Bronchial epithelial cell (primary cell): ENCODE measurements at places on chromosomes 11 and 22.
A peak's percentile ranks its signal among the peaks of the same experiment; 100 is the strongest.

- DNase-seq = peak; percentile 56
Measured at GRCh38 chr11:74849525-74850391, 99.1 kb downstream of the XRRA1 start.

GRCh38 chr11:61162092-61162941 lies 1.1 kb upstream of the VPS37C start:
- peak; percentile 70 for DNase-seq

DNA sequence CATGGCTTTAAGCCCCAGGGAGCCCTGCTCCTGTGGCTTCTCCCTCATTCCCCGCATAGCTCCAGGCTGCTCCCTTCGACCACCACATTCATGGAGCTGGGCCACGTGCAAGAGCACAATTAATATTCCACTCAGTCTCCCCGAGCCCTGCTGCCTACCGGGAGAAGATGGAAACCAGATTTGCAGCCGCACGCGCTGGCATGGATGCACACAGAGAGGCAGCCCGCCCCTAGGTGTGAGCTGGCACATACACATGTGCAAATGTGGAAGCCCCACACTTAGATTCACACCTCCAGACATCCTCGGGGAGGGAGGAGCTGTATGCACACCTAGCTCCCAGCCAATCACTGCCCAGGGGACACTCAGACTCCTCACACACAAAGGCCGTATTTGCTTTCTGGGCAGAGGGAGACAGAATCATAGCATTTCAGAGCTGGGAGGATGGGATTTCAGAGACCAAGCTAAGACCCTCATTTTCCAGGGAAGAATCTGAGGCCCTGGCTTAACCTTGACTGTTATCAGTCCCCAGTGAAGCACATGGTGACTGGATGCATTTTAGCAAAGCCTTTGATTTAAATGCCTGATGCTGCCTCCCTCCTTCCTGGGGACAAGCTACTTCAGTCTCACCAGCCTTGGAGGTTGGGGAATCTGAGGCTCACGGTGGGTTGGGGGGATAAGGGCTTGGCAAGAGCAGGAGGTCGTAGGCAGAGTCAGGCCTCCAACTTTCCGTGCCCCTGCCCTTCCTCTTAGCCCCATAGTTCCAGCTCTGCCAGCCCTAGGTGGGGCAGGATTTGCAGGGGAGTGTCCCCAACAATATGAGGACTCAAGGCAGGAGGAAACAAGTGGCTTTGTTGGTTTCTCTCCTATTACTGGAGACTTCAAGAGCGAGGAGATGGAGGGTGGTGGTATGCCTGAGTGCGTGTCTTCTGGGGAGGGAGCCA lies 5.3 kb upstream of the CREB3L1 start:
- no peak for DNase-seq

DNA sequence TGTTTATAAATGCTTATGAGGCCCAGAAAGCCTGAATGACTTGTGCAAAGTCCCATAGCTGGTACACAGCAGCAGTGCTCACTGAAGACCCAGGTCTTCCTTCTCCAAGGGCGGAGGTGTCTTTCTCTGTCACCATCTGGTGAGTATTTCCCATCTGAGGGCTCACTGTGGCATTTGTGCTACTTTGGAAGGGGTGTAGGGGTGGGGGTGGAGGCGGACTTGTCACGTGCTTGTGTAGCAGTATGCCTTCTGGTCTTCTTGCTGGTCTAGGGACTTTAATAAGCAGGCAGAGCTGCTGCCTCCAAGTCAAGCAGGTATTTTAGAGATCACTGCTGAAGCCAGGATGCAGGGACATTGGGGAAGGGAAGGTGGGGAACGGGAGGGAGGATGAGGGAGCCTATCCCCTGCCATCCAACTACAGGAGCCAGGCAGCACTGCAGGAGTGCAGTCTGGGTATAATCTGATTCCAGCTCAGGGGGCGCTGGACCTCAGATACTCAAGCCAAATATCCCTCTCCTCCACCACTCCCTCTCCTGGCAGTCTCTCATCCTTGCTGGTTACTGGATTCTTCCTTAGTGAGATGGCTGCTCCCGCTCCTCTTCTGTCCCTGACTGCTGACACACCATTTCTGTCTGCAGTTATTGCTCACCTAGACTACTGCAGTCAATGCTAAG lies 3.4 kb downstream of the ABCC8 start:
- peak; percentile 32 for DNase-seq

DNA sequence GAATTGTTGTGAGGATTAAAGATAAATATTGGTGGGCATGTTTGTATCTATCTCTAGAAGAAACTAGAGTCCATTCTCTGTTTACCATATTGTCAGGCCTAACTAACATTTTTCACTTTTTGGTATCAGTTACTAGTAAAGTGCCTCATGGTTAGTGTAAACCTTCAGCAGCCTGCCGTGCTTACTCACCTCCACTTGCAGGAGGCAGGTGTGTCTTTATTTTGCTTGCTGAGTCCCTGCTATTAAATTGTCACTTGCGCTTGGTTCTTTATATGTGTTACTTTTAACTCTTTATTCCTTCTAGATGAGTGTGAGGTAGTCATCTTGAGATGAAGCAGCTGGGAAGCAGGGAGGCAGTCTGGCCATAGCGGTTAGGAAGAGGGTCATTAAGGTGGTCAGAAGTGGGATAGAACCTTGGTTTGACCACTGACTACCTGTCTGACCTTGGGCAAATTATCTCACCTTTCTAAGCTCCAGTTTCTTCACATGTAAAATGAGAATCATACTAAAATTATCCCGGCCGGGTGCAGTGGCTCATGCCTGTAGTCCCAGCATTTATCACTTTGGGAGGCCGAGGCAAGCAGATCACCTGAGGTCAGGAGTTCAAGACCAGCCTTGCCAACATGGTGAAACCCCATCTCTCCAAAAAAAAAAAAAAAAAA lies 21.2 kb downstream of the PPP6R3 start:
- DNase-seq = no peak

GRCh38 chr11:78698612-78699011 lies 123.9 kb upstream of the NARS2 start:
- peak; percentile 66 for DNase-seq

DNA sequence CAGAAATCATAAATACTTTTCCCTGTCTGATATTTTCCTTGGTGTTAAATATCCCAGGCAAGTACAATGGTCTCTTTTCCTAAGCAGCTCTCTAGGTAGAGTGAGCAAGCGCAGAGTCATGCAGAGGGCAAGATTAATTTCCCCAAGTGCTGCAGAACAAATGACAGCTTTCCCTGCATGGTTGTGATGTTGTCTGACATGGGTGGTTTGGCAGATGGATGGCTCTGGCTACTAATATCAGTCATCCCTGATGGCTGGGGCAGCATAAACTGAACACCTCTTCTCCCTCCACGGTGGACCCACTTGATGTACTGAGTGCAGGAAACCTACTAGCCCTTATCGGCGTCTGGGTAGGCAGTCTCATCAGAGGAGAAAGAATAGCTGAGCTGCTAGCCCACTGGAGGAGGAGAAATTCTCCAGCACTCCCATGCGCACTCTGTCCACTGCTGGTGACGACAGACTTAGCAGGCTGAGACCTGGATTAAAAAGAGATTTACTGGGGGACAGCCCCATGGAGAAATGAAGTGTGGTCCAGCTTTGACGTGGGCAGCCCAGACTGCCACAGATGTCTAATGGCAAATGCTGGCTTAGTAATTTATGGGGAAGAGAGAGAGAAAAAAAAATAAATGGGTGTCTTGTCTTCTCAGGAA lies 202.9 kb downstream of the DBX1 start:
- DNase-seq = no peak

DNA sequence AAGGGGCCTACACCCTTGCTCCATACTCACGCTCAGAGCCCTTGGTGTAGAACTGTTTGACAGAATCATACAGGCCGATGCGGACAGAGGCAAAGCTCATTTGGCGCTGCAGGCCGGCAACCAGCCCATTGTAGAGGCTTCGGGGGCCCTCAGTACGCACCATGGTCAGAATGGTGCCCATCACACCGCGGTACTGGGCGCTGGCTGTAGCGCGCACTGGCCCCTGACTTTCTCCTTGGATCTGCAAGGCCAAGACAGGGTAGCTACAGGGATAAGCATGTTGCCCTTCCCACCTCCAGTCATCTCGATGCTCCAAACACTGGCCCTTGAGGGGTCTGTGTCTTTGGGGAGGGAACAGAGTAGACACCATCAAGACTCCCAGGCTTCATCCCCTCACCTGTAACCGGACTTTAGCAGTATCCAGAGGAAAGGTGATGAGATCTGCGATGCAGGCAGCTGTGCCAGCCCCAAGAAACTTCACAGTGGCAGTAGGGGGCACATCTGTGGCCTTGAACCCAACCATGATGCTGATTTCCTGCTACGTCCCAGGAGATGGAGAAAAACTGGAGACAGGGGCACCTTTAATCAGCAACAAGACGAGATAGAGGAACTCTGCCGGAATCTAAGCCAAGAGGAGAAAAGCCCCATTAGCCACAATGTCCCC lies 4.7 kb downstream of the UCP2 start:
- no peak for DNase-seq

GRCh38 chr22:50485221-50486131 lies 1.2 kb upstream of the MIOX start:
- no peak for DNase-seq

GRCh38 chr22:39634530-39635405 lies 64.2 kb downstream of the CACNA1I start:
- DNase-seq = peak; percentile 92

GRCh38 chr22:45585437-45585755 lies 82.7 kb downstream of the FBLN1 start:
- DNase-seq = no peak

DNA sequence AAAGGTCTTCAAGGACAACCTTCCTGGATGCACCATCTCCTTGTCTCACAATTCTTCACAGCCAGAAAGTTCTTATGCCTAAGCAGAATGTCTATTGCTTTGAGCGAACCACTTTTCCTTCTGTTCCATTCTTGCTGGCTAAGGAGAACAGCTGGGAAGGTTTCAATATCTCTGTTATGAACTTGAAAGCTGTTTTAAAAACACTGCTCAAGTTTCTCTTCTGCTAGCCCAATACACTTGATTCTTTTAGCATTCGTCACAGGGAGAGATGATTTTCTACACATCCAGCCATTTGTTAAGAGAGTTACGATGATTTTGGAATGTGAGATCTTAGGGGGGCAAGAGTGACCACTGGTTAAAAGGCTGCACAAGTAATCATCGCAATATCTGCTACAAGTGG lies 249.3 kb downstream of the KIRREL3 start:
- DNase-seq = no peak

DNA sequence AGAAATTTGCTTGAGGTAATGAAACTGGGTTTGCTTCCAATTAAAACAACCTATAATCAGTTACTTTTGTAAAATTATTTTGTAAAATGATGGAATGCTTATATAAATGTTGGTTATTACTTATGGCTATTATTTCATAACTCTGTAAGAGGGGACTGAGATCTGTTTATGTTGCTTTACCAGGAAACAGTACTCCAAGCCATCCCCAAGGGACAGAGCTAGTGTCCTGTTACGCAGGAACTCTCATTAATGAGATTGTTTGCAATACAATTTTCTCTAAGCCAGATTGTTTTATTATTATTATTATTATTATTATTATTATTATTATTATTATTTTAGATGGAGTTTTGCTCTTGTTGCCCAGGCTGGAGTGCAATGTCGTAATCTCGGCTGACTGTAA lies 2.3 kb upstream of the NOX4 start:
- DNase-seq = no peak

GRCh38 chr11:95451261-95451660 lies 220.3 kb upstream of the SESN3 start:
- no peak for DNase-seq

- DNase-seq = no peak
Measured at GRCh38 chr11:69658626-69659450, 16.3 kb downstream of the LTO1 start.

- DNase-seq = no peak
Measured at GRCh38 chr22:49476176-49476575, 351.5 kb downstream of the BRD1 start.

GRCh38 chr22:47836957-47837356 lies 1074.5 kb downstream of the TBC1D22A start:
- DNase-seq = peak; percentile 35

DNA sequence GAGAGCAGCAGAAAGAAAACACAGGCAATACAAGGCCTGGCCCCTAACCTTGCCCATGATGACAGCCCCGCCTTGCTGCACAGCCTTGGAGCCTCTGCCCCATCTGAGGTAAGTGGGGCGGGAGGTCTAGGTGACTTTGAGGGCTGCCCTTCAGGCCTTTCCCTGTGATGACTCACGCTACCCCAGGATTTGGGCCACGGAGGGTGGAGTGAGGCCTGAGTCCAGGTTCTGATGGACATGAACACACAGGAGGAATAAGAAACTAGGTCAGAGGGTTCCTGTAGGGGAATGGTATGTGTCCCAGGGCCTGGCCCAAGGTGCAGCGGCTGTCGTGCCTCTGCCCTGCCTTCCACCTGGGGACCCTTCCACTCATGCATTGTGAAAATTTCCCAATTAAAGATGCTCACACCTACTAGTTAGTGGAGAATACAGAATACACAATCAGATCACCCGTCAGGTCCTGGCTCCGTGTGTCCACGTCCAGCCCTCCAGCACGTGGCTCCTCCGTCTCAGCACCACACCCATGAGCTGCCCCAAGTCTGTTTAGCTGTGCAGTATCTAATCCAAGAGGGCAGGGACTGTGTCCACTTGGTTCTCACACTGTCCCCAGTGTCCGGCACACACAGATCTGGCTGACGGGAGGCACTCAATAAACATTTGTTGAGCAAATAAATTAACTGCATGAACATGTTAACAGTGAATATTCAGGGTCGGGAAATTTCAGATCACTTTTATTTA lies 111.0 kb downstream of the CHST1 start:
- DNase-seq = no peak

GRCh38 chr22:17115236-17115635 lies 5.9 kb downstream of the TMEM121B start:
- no peak for DNase-seq

- peak; percentile 42 for DNase-seq
Measured at GRCh38 chr11:119858288-119858687, 129.3 kb upstream of the NECTIN1 start.

DNA sequence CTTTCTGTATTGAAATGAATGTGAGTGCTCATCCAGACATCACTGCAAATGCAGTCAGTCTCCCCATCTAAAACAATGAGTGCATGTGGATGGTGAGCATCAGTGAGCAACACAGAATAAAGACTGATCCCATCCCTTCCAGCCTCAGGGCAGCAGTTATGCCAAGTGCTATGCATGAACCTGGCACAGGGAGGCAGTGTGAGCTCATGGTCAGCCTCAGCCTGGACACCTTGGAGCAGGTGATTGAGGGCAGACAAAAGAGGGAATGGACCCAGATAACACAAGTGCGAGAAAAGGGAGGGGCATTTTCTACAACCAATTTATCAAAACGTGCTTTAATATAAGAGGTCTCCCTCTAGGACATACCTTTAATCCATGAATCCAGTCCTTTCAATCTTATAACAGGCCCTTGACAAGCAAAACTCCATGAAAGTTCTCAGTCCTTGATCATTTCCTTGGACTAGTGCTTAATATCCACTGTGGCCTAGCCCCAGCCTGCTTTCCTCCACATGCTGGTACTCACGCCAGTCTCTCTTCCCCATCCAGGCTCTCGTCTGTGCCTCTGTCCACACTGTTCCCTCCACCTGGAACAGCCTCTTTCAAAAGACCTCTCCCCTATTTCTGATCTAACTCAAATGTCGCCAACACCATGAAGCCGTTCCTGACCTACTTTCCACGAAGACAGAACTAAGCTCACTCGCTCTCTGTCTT lies 50.5 kb upstream of the LRRC55 start:
- DNase-seq = peak; percentile 53

GRCh38 chr22:39348909-39349505 lies 784 bp upstream of the SYNGR1 start:
- no peak for DNase-seq

- DNase-seq = peak; percentile 87
Measured at GRCh38 chr22:42970029-42970428, 44.9 kb downstream of the PACSIN2 start.

- DNase-seq = no peak
Measured at GRCh38 chr11:56693428-56693827, 5.5 kb upstream of the OR9G1 start.

- DNase-seq = peak; percentile 25
Measured at GRCh38 chr22:25054943-25055511, 102.5 kb downstream of the KIAA1671 start.
